ENCODE measurements at places on chromosomes 2 and 18.

DNA sequence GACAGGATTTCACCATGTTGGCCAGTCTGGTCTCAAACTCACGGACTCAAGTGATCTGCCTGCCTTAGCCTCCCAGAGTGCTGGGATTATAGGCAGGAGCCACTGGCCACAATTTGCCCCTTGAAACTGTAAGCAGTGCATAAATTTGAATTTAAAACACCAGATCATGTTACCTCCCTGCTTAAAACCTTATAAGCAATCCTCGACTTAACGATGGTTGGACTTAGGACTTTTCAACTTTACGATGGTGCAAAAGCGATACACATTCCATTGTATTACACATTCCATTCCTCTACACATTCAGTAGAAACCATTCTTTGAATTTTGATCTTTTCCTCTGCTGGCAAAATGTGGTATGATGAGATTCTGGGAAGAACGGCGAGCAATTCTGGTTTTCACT is 23.2 kb upstream of the EFR3B start:
- no peak for DNase-seq

GRCh38 chr18:36314098-36314497 is 16.6 kb downstream of the FHOD3 start:
- DNase-seq = no peak

DNA sequence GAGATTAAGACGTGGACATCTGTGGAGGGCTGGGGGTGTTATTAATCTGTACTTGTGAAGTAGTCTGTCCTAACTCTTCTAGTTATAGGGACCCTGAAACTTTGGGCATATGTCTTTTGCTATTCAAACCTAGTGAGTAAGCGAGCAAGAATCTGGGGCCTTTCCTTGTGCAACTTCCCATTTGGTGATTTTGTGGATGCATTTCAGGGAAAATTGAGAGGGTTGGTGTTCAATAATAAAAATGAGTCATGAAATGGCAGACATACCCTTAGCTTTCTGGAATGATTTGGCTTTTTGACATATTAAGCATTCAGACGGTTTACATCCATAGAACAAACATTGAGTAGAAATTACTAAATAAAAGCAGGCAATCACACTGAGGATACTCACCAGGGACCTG is 17.0 kb downstream of the COL4A4 start:
- no peak for DNase-seq

- no peak for DNase-seq
Observed at GRCh38 chr2:229996320-229996719, 72.4 kb downstream of the SLC16A14 start.

GRCh38 chr2:231454361-231454791 is 9.9 kb downstream of the NCL start:
- no peak for DNase-seq

DNA sequence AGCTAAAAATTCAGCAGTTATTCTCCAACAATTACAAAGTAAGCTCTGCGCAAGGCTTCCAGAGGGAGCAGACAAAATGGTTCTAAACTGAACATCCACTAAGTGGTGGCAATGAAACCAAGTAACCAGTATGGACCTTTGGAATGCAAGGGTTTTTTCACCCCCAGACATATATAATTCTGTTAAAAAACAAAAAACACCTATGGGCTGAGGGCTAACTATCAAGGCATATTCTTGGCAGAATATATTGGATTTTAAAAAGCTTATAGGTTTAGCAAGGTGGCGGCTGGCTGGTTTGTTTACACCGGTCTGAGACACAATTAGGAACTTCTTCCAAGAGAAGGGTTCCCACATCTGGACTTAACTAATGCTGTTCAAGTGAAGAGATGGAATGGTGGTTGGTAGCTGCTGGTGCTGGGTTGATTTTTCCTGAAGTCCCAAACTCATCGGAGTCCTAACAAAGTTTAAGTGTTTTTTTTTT is 2.8 kb downstream of the ZFP36L2 start:
- DNase-seq = no peak

DNA sequence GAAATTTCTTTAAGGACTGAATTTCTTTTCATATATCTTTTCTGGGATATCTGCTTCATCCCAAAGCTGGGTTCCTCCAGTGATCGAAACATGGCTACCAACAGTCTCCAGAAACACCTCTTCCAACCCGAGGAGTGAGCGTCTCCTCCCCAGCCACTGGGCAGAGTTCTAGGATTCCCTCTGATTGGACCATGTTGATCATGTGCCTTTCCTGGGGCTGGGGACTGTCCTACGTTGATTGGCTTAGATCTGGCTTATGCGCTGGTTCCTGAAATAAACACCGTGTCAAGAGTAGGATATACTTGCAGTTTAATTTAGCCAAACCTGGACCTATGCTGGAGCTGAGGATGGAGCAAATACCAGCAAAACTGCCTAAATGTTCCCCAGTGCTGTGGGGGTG is 55.5 kb upstream of the SLC16A14 start:
- DNase-seq = no peak

- DNase-seq = no peak
Observed at GRCh38 chr18:36095936-36096519, 28.7 kb upstream of the RPRD1A start.

- DNase-seq = no peak
Observed at GRCh38 chr2:159445307-159445706, 158.8 kb upstream of the WDSUB1 start.

GRCh38 chr2:11029136-11029535 is 117.4 kb downstream of the KCNF1 start:
- DNase-seq = no peak

- DNase-seq = no peak
Observed at GRCh38 chr2:221641181-221641871, 69.2 kb upstream of the EPHA4 start.

GRCh38 chr18:46411191-46411828 is 245.7 kb downstream of the LOXHD1 start:
- DNase-seq = no peak

DNA sequence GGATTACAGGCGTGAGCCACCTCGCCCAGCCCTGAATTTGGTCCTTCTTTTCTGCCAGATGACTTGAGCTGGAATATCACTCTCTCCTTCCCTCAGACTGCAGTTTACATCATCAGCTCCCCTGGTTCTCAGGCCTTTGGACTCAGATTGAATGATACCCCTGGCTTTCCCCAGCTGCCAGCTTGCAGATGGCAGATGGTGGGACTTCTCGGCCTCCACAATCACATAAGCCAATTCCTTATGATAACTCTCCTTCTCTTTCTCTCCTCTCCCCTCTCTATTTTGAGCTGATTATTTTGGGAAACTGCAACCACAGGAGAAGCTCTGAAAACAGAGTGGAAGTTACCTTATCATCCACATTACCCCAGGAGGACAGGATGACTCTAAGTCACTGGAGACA is 33.4 kb upstream of the ATP8B1 start:
- no peak for DNase-seq

- DNase-seq = no peak
Observed at GRCh38 chr18:80119111-80119510, 10.0 kb downstream of the ADNP2 start.

- no peak for DNase-seq
Observed at GRCh38 chr2:181614874-181615638, 41.8 kb downstream of the CERKL start.

DNA sequence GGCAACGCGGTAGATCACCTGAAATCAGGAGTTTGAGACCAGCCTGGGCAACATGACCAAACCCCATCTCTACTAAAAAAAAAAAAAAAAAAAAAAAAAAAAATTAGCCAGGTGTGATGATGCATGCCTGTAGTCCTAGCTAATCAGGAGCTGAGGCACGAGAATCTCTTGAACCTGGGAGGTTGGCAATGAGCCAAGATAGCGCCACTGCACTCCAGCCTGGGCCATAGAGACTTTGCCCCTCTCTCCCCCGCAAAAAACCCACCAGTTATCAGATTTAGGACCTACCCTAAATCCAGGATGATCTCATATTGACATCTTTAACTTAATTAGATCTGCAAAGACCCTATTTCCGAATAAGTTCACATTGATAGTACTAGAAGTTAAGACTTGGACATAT is 29.2 kb upstream of the LDAH start:
- DNase-seq = no peak

DNA sequence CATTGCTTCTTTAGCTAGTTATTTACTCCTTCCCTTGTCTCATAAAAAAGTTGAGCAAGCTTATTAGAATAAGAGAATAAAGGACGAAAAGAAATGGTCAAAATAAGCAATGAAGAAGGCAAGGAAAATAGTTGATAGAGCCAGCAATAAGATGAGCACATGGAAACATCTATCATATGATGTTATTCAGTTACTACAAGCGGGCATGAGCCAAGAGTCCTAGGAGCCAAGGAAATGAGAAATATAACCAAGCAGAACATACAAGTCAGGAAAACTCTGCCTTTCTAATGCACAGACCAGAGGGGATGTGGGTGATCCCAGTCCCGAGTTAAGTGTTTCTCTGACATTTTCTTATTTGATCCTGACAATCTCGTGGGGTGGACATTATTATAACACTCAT is 33.9 kb downstream of the INO80C start:
- no peak for DNase-seq

- no peak for DNase-seq
Observed at GRCh38 chr2:190500054-190500502, 34.4 kb downstream of the NEMP2 start.

- no peak for DNase-seq
Observed at GRCh38 chr18:46362533-46362932, 258.3 kb downstream of the HAUS1 start.

DNA sequence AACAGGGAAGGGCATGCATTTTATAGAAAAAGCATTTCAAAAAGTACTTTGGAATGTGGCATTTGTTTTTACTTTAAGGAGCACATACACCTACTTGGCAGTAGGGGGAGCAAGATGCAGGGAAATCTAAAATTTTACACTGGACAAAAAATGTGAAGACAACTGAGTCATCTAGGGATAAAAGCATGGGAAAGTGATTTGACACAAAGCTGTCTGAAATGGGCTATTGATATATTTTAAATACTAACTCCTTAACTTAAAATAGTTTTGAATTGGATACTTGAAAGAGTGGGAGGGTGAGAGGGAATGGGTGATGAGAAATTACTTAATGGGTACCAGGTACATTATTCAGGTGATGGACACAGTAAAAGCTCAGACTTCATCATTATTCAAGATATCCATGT is 15.8 kb downstream of the TMEM200C start:
- DNase-seq = no peak

GRCh38 chr2:241853651-241854341 is 4.9 kb downstream of the PDCD1 start:
- no peak for DNase-seq

DNA sequence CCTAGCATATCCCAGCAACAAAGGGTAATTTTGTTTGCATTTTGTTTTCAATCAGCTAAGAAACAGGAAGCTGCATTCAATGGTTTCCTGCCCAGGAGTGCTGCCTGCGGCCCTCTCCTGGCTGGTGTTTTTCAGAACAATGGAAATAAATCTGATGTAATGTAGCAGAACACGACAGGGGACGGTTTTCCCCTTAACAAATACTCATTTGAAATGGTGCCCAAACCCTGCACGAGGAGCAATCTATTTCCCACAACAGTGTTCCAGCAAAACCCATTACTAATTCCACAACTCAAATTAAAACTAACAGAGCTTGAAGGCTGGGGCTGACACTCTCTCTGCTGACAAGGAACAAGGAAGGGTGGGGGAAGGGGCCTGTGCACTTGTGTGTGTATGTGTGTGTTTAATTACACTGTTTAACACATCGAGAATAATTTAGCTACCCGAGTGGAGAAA is 8.7 kb downstream of the CAPN13 start:
- DNase-seq = no peak

DNA sequence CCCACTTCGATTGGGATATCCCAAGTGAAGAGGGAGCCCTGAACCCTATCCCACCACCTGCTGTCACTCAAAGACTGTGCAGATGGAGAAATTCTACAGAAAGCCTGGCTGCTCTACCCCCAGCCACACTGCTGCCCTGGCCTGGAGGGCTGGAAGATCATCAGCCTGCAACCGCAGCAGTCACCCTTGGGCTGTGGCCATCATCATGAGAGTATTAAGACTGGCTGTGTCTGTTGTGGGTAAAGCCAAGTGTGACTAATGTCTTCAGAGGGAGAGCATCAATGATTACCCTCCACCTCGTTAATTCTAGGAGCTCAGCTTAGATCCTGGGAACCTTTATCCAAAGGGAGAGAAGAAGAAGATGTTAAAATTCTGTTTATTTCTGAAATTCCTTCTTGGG is 221.5 kb downstream of the TFCP2L1 start:
- no peak for DNase-seq

GRCh38 chr2:19319698-19320097 is 38.7 kb downstream of the OSR1 start:
- DNase-seq = no peak

- no peak for DNase-seq
Observed at GRCh38 chr2:59871830-59872229, 681.6 kb downstream of the BCL11A start.

DNA sequence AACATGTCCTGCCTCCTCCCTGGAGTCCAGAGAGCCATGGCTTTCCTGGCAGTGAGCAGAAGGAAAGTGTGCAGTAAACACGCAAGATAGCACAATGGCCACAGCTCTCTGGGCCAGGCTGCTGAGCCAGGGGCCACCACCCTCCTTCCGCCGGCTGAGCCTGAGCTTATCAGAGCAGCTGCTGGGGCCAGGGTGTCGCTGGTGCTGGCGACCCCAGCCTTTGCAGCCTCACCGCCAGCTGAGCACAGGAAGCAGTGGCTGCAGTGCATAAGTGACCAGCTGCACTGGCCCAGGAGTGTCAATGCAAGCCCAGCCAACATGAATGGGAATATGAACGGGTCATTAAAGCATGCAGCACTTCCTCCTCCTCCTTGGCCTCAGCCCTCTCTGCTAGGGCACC is 172.0 kb downstream of the ZFP36L2 start:
- DNase-seq = no peak

GRCh38 chr2:237154884-237155851 is 69.5 kb downstream of the COPS8 start:
- no peak for DNase-seq

DNA sequence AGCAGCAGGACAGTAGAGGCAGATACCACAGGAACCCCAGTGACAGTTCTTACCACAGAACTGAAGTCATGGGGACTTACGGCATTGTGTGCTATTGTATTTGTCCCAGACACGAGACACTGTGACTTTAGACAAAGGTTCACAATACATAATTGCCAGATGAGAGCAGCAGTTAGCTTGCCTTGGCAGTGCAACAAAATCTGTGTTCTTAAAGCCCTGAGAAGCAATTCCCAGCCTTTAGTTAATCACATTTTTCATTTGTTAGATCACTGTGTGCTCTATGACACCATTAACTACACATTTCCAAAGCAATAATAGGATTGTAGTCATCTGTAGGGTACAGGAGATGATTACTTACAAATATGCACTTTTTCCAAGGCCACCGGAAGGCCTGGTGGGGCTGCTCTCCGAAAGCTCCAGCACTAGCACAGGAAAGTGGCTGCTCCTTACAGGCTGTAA is 97.5 kb upstream of the LDLRAD4 start:
- no peak for DNase-seq

DNA sequence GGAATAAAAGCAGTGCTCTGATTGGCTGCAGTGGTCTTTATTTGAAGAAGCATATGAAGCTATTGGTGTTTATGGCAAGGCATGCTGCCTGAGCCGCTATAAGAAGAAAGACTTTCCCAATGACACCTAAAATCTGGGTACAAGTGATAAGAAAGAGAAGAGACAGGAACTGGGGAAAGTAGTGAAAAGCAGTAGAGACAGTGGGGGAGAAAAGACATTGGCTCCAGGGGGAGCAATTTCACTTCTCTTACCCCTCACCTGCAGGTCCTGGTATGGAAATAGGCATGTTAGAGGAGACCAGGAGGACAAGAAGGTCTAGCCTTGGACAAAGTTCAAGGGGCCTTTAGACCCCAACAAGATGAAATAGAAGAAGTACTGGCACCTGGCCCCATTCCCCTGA is 47.1 kb downstream of the PLCL1 start:
- no peak for DNase-seq

- DNase-seq = no peak
Observed at GRCh38 chr2:81445176-81445575, 1140.6 kb upstream of the LRRTM1 start.

GRCh38 chr2:179664972-179665812 is 196.2 kb downstream of the ZNF385B start:
- no peak for DNase-seq

All from stimulated activated CD8-positive, alpha-beta memory T cell treated with anti-CD3 and anti-CD28 coated beads, Interleukin-7, amount 100 ng/mL, for 1 hour (primary cell).